Stimulated activated CD4-positive, alpha-beta T cell treated with anti-CD3 and anti-CD28 coated beads, Interleukin-4, amount 100 ng/mL, for 48 hours (primary cell): ENCODE measurements at places on chromosomes 2 and 18.

GRCh38 chr2:231590614-231591013, 2.0 kb upstream of the TEX44 start:
- DNase-seq, result no peak

- DNase-seq, result no peak
Observed at GRCh38 chr2:120851116-120851773, 115.6 kb downstream of the GLI2 start.

- no peak for DNase-seq
Observed at GRCh38 chr2:119475857-119476244, 44.2 kb downstream of the TMEM37 start.

DNA sequence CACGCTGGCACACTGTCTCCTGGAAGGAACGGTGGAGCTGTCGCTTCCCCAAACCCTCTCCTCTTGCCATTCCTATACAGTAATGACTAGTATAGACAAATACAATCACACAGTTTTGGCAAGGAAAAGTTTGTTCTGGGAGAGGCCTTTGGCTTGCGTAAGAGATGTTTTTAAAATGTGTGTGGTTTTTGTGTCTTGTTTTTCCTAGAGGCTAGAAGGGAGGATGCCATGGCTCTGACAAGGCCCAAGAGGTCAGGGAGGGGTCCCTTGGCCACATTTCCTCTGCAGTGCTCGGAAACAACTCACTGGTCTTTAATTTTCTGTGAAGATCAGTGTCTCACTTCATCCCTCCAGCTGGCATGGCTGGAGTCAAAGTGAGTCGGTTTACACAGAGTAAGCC, 195.9 kb downstream of the SH3RF3 start:
- DNase-seq, result no peak
